ENCODE measurements at places on chromosomes 16 and 17.
A peak's percentile ranks its signal among the peaks of the same experiment; 100 is the strongest.

- no peak for DNase-seq
These were observed 293.3 kb downstream of the MAF start for GRCh38 chr16:79307214-79307613.

GRCh38 chr17:48559840-48560817, 15.2 kb upstream of the HOXB2 start:
- DNase-seq = no peak

GRCh38 chr16:61763013-61763412, 273.2 kb downstream of the CDH8 start:
- no peak for DNase-seq

DNA sequence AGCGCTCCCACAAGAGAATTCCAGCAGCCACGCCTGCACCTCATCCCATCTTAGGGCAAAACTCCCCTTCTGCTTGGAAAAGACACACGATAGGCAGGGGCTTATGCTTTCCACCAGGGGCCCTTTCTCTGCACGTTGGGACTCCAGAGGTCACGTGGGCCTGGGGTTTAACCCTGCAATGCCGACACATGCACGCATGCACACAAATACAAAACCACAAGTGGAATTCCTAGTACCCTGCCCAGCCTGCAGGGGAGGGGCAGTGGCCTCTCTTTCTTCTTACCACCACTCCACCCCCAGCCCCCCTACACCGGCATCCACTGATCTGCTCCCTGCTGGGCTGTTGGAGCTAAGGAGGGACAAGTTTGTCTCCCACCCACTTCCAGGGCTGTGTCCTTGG, 16.8 kb upstream of the CCDC182 start:
- no peak for DNase-seq

DNA sequence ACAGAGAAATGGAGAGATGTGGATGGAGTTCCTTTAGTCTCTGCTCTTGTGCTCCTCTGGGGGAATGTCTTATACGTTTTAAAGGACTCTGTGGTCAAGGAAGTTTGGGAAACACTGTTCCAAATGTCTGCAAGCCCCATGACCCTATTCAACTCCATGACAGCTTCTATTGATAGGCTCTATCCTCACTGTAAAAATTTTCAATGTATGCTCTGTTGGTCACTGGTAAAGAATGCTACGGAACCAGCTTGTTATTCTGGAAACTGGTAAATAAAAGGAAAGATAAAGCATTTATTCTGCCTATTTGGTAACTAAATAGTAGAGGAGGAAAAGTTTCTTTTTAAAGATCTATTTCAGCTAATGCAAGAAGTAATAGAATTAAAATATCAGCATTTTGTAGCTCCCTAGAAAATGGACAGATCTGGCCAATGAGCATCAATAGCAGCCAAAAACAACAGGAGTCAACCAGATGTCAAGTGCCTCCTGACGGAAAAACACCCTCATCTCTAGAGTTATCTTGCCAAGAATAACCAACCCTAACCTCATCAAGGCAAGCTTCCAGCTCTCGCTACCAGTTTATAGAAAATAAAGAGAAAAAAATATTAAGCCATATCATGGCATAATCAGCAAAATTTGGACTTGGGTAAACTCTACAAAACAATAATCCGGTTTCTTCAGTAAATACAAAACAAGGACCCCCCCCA, 16.1 kb downstream of the GDE1 start:
- no peak for DNase-seq

GRCh38 chr17:63939884-63940283, 7.8 kb upstream of the CD79B start:
- no peak for DNase-seq

DNA sequence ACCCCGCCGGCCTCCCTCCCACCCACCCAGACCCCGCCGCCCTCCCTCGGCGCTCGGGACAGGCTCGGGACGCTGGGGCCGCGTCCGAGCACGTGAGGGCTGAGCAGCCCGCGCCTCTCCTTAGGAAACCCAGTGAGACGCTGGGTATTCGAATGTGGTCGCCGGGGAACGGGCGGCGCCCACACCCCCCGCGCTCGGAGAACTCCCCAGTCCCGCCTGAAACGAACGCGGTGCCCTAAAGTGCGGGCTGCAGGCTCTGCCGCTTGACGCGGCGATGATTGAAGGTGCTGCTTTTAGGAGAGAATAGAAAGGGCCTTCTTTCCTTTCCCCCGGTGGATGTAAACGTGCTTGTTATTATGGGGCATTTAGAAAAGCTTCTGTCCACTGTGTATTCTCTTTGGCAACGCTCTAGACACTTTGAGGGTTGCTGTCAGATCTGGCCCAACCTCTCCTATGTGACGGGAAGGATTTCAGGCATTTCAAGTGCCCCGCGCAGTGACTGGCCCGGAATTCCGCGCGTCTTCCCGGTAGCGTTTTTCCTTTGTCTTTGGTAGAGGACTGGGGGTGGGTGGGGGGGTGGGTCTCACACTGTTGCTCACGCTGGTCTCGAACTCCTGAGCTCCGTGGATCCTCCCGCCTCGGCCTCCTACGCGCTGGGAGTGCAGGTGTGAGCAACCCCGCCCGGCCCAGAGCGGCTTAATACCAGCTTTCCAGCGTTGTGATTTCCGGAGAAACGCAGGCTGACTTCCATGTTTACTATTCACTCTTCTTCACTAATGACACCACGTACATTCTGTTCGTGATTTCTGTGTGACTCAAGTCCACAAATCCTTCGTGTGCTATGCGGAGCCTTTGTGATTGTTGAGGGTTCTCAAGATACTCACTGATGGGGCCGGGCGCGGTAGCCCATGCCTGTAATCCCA, 21.8 kb upstream of the FOXK2 start:
- no peak for DNase-seq

DNA sequence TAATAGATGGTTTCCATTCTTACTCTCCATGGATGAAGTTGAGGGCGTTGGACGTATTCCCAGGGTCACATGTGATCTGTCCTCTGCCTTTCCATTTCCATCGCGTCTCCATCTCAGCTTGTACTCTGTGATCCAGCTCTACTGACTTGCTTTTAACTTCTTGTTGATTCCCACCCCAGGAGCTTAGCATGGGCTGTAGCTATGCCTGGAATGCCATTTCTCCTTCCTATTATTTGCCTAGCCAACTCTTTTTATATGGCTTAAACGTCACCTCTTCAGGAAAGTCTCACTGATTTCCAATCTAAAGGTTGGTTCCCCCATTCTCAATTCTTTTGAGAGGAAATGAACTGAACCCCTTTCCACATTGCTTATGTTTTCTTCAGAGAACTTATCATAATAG, 475.9 kb downstream of the XYLT1 start:
- no peak for DNase-seq

DNA sequence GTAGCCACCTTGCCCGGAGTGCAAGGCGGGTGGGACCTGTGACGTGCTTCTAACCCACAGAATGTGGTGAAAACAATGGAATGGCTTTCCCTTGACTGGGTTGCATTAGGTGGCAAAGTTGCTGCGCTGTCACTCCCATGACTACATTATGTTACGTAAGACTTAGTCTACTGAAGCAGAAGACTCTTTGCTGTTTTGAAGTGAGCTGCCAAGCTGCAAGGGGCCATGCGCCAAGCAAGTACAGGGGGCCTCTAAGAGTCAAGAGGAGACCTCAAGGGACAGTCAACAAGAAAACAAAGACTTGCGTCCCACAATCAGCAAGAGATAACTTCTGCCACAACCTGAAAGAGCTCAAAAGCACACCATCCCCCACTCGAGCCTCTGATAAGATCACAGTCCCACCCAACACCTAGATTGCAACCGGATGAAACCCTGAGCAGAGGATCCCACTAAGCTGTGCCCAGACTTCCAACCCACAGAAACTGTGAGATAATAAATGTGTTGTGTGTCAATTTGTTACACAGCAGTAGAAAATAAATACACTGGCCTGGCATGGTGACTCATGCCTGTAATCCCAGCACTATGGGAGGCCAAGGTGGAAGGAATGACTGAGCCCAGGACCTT, 16.5 kb downstream of the ANKRD11 start:
- DNase-seq = no peak

GRCh38 chr16:72068930-72069329, 5.9 kb downstream of the HPR start:
- DNase-seq = no peak

DNA sequence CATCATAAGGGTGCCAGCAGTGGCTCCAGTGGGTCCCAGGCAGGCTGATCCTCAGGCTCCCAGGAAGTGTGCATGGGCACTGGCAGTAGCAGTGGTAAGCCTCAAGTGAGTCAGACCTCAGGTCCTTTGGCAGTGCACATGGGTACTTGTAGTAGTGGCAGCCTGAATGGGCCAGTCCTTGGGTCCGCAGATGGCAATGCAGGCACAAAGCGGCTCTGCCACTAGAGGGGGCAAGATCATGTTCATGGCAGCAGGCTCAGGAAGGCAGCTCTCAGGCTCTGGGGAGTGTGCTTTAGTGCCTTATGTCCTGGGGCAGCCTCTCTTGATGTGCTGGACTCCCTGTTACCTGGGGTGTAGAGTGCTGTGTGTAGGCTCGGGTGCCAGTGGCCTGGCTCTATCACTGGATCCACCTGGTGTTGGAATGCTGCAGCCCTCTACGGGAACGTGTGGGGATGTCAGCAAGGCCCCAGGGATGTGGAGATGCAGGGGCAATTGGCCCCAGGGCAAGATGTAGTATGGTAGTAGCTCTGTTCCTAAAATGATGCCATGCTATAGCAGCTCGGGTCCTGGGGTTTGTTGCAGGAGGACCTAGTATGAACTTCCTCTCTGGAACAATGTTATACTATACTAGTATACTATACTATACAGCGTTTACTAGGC, 11.0 kb downstream of the ACSM3 start:
- DNase-seq = peak; percentile 21

GRCh38 chr17:61783556-61784304, 79.6 kb downstream of the BRIP1 start:
- no peak for DNase-seq

DNA sequence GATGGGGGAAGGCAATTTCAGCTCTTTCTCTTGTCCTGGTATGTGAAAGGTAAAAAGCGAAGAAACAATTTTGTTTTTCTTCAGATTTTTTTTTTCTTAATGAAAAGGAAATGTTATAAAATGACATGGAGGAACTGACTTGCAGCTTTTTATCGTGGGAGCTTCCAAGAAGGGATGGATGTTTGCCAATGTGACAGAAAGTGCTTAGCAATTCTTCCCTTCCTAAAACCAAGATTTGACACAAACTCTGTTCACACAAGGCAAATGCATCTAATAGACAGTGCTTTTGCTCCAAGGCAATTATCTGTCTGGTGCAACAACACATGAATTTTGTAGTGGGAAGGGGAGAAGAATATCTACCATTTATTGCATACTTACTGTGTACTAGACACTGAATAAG, 988.5 kb downstream of the CDH11 start:
- no peak for DNase-seq

DNA sequence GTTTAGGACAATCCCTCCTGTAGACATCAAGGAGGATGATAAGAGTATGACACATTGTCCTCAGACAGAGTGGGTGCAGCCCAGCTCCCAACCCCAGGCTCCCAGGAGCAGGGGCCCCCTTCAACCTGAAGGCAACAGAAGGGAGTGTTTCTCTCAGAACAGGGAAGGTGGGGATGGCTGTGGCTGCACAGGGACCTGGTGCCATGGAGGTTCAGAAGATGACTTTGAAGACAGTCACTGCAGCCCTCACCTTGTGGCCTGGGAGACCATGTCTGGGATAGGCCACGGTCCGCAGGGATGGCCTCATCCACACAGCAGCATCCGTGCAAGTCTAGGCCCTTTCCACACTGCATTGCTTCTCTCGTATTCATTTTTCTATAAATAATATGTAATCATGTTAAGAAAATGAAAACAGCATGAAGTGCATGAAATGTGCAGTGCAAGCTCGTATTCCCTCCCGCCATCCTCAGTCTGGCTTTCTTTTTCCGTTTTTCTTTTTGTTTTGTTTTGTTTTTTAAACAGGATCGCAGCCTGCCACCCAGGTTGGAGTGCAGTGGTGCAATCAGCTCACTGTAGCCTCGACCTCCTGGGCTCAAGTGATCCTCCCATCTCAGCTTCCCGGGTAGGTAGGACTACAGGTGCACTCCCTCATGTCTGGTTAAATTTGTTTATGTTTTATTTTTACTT, 71.1 kb downstream of the METRNL start:
- DNase-seq = no peak

DNA sequence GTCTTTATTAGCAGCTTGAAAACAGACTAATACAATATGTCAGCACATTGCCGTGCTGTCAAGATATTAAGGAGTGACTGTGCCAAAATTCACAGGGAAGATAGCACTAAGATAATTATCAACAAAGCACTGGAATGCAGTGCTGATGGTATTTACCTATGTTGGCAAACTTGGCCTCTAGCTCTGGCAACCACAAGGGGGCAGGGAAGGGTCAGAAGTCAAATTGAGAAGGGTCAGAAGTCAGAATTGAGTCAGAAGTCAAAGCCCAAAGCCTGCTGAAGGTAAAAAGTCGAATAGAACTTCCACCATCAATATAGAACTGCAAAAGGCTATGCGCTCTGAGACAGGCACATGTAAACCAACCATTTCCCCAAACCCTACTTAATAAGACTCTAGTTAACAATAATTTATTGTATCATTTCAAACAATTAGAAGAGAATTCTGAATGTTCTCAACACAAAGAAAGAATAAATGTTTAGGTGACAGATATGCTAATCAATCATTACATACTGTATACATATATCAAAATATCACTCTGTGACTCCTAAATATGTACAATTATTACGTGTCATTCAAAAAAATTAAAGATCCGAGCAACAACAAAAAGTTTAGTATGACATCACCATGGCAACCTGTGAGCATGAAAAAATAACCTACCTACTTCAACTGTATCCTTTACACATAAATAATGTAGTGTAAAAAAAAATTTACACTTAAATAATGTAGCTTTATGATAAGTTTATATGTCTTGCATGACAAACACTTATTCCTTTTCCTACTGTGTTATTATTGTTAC, 916.1 kb downstream of the KCNJ2 start:
- DNase-seq = no peak

- DNase-seq = no peak
These were observed 1.3 kb downstream of the ARRB2 start for GRCh38 chr17:4711661-4712181.

GRCh38 chr16:28155293-28155692, 56.5 kb downstream of the XPO6 start:
- DNase-seq = no peak

GRCh38 chr17:74485841-74486240, 19.4 kb downstream of the CD300A start:
- DNase-seq = no peak

DNA sequence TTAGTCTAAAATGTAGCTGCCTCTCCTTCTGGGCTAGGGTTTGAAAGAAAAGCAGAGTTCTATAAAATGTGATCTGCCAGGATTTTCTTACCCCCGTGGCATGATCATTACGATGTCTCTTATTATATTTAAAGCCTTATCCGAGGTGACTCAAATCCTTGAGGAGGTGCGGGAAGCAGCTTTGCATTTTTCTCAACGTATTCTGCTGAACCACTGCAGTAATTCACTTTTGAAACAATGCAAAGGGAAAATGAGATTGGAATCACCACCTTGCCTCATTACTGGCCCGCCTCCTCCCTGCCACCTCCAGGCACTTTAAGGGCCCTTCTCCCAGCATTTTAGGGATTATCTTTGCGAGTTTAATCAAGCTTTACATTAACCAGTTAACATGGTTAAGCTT, 9.7 kb upstream of the NOG start:
- no peak for DNase-seq
